ENCODE measurements at places on chromosomes 3 and 15.
A peak's percentile ranks its signal among the peaks of the same experiment; 100 is the strongest.

- DNase-seq, result no peak
Observed at GRCh38 chr3:35946854-35947515, 307.7 kb downstream of the ARPP21 start.

GRCh38 chr3:53078656-53079055, 32.8 kb upstream of the SFMBT1 start:
- no peak for DNase-seq

DNA sequence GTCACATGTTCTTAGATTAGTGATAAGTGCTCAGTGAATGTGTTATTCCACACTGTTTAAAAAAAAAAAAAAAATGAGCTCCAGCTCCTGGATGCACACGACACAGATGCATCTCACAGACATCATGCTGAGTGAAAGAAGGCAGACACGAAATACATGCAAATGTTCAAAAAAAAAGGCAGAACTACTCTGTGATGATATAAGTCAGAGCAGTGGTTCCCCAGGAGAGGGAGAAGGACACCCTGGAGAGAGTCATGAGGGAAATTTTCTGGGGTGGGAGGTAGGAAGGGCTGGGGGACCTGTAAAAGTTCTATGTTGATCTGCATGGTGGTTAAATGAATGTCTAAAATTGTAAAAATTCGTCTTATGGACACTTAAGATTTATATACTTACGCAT, 4.3 kb downstream of the CSRNP1 start:
- DNase-seq, result no peak

GRCh38 chr15:37106490-37107001, 6.2 kb upstream of the MEIS2 start:
- no peak for DNase-seq

GRCh38 chr3:138781012-138781470, 53.7 kb downstream of the PIK3CB start:
- DNase-seq, result peak; percentile 57

GRCh38 chr3:71968544-71968943, 183.6 kb upstream of the PROK2 start:
- no peak for DNase-seq

GRCh38 chr3:144112036-144112435, 140.4 kb downstream of the DIPK2A start:
- DNase-seq, result no peak

GRCh38 chr3:27796365-27796875, 74.3 kb upstream of the EOMES start:
- DNase-seq, result no peak

GRCh38 chr3:57133157-57133556, 32.0 kb downstream of the IL17RD start:
- DNase-seq, result no peak

- DNase-seq, result no peak
Observed at GRCh38 chr3:59313365-59313764, 263.5 kb upstream of the CFAP20DC start.

GRCh38 chr3:1138036-1138435, 45.2 kb downstream of the CNTN6 start:
- no peak for DNase-seq

DNA sequence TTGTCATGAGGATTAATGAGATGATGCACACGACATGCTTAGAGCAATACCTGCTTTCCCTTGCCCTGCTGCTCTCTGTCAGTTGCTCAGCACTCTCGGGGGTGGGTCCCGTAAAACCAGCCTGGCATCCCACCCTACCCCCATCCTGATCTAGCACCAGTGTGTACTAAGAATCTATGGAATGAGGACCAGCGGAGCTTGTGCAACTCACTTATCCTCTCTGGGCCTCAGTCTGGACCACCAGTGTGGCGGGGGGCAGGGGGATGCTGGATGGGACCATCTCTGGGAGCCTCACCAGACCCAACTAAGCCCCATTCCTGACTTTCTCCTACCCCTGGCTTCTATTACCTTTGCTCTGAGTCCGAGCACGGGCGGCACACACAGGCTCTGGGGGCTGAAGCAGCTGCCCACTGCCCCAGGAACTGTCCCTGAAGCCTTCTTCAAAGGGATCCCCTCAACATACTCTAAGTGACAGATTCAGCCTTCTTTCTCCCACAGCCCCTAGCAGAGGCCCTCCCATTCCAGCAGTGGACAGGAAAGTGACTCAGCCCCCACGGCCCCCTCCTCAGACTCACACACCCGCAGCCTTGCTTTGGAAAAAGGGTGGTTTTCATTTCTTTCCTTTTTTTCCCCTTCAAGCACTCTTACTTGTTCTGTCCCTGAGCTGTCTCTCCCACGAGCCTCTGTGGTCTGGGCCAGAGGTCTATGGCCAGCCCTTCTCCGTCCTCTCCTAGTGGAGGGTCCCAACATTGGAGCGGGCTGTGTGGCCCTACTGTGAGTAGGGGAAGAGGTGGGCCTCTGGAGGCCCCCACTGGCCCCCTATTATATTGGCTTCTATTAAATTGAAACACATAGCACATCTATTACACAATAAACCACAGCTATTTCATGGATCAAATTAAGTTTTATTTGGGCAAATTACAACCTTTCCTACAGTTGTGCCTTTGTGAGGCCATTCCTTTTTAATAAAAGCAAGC, 100.3 kb downstream of the SMAD6 start:
- no peak for DNase-seq

- DNase-seq, result no peak
Observed at GRCh38 chr3:193621127-193621526, 28.1 kb downstream of the OPA1 start.

DNA sequence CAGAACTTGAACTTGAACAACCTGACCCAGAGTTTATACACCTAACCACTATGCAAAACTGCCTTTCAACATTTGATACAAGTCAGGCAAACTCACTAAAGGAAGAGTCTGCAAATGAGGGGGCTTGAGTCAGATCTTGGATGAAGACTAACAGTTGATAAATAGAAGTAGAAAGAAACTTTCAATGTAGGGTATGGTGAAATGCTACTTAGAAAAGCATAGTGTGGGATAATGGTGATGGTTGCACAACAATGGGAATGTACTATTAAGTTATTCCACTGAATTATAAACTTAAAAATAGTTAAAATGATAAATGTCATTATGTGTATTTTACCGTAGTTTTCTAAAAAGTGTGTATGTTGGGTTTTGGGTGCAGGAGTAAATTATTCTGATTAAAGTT, 19.7 kb upstream of the ZNF280D start:
- DNase-seq, result no peak

DNA sequence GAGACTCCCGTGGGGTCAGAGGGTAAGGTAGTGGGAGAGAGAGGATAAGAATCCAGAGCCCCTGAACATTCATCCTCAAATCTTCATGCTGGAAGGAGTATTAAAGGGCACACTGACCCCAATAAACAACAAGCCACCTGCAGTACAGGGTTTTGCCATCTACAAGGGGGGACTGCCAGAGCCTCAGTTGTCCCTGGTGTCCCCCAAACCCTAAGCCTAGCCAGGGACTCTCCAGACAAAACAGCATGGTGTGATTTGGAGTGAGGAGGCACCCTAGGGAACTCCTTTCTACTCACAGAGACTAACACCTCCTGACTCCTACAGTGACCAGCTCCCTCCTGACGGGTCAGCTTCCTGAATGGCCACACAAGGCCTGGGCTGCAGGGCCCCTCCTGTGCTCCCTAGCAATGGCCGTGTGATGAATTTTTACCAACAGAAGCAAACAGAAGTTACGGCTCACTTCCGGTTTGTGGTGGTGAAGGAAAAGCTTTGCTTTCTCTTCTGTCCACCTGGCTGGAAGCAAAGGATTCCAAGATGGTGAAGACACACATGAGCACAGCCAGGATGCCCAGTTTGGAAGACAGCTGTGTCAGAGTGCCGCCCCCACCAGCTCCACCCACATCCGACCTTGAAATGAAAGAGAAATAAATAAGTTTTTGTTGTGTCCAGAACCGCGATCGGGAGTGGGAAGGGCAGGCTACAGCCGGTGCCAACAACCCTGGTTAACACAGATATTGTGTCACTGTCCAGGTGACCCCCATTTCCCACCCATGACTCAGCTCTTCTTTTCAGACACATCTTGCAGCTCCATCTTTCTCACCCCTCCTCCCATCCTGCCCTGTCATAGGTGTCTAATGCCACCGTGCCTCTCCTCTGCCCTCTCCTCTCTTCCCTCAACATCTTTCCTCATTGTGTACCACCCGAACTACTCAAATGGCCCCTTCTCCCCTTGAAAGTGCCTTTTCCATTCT, 69.6 kb upstream of the ATP13A3 start:
- no peak for DNase-seq

DNA sequence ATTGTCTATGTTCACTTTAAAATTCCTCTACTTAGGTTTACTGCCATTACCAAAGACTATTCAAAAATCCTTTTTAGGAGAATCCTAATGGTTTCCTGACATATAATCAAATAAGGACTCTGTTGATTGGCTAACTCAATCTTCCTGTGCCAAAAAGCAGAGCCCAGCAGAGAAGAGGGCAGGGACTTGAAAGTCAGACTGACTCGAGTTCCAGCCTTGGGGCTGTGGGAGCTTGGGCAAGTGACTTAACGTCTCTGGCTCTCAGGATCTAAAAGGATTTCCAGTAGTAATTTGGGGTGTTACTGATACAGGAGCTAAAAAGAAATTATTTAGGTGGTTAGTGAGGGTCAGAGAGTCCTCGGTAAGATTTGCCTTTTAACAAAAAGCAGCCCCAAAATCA, 10.9 kb downstream of the CCR5 start:
- DNase-seq, result no peak

- no peak for DNase-seq
Observed at GRCh38 chr3:147371140-147371539, 35.2 kb downstream of the ZIC4 start.

All from T-helper 22 cell (primary cell).